ENCODE measurements at places on chromosomes 5 and 9.

DNA sequence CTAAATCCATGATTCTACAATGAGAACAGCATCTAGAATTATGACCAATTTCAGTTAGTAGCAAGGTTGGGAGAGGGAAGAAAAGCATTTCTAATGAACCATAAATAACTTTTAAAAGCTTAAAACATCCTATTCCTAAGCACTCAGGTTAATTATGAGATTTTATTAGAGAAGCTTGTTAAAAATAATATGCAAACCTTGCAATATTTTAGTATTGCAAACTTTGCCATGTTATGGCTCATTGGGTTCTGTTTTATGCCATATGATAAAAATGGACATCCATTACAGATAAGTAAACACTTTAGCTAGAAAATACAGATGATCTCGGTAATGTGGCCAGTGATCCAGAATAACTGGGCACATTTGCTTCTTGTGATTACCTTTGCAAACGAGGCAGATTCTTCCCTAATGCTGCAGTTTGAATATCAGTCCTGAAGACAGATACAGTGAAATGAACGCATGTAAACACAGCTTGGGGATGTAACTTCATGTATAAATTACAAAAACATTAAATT is 447.0 kb downstream of the PLK2 start:
- DNase-seq = no peak

DNA sequence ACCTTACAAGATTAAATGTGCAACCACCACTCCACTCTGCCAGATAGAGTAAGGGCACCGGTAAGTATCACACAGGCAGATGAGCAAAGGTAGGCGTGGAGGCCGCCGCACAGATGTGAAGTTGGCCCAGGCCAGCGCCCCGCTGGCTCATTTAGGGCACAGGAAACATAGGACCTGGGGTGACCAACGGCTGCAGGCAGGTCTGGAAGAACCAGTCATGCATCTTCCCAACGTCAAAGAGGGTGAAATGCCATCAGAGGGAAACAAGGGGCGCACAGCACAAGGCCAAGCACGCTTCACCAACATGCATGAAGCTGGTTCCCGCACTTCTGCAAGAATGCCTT is 31.7 kb upstream of the SLC6A3 start:
- no peak for DNase-seq

GRCh38 chr5:20360263-20360662 is 372.3 kb upstream of the CDH18 start:
- no peak for DNase-seq

DNA sequence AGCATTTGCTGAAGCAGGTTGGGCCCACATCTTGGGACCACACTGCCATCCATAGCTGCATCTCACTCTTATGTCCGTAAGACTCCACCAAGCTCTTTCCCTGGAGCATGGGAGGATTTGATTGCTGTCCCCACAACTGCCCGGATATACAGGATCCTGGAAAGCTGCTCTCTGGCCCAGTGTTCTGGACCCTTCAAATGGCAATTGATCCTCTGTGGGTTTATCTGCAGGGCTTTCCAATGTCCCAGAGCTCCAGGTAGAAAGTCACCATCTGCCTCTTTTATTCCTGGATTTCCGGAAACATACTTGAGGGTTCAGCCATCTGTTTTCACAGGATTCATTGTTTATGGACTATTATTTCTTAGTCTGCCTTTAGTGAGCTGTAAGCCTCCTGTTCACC is 214.6 kb downstream of the SREK1 start:
- no peak for DNase-seq

DNA sequence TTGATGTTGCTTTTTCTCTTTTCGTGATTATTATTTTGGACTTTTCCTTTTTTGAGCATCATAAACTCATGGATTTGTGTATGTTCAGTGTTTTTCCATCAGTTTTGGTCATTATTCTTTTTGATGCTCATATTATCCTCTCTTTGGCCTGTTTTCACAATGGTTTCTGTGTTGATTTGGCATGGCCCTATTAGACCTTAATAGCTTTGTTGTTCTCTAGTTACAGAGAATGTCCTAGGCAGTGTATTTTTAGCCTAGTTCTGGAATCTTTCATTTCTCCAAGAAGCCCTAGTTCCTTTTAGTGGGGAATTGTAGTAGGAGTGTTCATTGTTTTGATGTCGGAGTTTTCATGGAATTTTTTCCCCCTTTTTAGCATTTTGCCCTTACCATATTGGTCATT is 41.3 kb upstream of the ROPN1L start:
- no peak for DNase-seq

GRCh38 chr5:131514316-131515283 is 120.4 kb downstream of the RAPGEF6 start:
- DNase-seq = peak; percentile 63

GRCh38 chr9:107222020-107222522 is 61.0 kb upstream of the RAD23B start:
- DNase-seq = no peak

DNA sequence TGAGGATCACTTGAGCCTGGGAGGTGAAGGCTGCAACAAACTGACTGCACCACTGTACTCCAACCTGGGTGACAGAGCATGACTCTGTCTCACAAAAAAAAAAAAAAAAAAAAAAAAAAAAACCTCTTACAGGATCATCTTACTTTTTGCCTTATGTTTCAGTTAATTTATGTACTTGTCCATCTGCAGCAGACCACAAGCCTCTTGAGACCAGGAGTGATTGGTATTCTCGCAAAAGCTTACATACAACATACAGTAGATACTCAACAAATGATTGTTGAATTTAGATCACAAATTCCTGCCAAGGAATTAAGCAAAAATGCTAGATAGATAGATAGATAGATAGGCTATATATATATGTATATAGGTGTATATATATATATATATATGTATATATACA is 12.4 kb downstream of the CEMIP2 start:
- DNase-seq = no peak

Measured in hematopoietic multipotent progenitor cell treated with erythropoietin and hydrocortisone succinate and interleukin-3 and kit ligand, for 6 days (in vitro differentiated cells).